ENCODE measurements at places on chromosomes 6 and 20.

DNA sequence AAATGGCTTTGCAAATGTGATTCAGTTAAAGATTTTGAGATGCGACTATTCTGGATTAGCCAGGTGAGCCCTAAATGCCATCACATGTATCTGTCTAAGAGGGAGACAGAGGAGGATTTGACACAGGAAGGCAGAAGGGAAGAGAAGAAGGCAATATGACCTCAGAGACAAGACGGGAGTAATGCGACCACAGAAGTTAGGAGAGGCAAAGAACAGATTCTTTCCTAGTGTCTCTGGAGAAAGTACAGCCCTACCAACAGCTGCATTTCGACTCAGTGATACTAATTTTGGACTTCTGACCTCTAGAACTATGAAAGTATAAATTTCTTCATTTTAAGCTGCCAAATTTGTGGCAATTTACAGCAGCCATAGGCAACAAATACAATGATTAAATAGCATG is 24.2 kb upstream of the TPD52L1 start:
- DNase-seq, result no peak

- no peak for DNase-seq
These were observed 19.1 kb upstream of the AAR2 start for GRCh38 chr20:36217226-36217625.

GRCh38 chr6:24991810-24992467 is 56.2 kb upstream of the RIPOR2 start:
- DNase-seq, result peak; percentile 38

- DNase-seq, result no peak
These were observed 509 bp upstream of the TPD52L2 start for GRCh38 chr20:63864545-63864977.

DNA sequence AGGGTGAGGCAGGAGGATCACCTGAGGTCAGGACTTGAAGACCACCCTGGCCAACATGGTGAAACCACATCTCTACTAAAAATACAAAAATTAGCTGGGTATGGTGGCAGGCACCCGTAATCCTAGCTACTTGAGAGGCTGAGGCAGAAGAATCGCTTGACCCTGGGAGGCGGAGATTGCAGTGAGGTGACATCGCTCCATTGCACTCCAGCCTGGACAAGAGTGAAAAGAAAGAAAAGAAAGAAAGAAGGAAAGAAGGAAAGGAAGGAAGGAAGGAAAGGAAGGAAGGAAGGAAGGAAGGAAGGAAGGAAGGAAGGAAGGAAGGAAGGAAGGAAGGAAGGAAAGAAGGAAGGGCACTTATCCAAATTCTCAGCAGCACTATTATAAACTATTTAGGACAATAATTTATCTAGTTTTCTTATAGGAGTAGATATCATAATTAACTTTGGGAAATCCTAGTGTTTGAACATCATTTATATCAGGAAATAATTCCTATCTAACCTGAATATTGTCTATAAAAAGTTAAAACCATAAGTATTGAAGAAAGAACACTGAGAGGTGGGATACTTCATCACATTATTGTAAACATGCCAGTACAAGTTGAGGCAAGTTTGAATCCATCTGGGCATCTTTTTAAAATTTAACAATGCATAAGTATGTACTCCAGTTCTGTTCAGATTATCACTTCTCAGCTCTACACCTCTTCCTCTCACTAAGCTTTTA is 305.5 kb downstream of the SLC35F1 start:
- DNase-seq, result no peak

Data from foreskin melanocyte (primary cell).